ENCODE measurements at places on chromosomes 6 and 20. TPM values are rescaled to one million over a fixed set of nuclear protein-coding genes. Genes with fewer than 3 reads are reported as not detected.

DNA sequence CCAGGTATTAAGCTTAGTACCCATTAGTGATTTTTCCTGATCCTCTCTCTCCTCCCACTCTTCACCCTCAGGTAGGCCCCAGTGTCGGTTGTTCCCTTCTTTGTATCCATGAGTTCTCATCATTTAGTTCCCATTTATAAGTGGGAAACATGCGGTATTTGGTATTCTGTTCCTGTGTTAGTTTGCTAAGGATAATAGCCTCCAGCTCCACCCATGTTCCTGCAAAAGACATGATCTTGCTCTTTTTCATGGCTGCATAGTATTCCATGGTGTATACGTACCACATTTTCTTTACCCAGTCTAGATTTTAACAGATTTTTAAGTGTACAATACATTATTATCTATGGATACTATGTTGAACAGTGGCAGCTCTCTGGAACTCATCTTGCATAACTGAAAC, 44.4 kb downstream of the CYP24A1 start:
- peaks cover 4% of the 10 kb centered on the region for H3K27me3 ChIP-seq
- H3K27ac ChIP-seq: no peak overlapping the region
- no peak overlapping the region for H3K4me3 ChIP-seq
- no peak for DNase-seq
- H3K4me1 ChIP-seq: no peaks in the 10 kb centered on the region

- H3K36me3 ChIP-seq: no peaks in the 10 kb centered on the region
- H3K27ac ChIP-seq: no peak overlapping the region
- no peaks in the 10 kb centered on the region for H3K4me1 ChIP-seq
- DNase-seq: no peak
- H3K27me3 ChIP-seq: no peaks in the 10 kb centered on the region
Measured at GRCh38 chr6:115467726-115468125, 593.0 kb downstream of the FRK start.

GRCh38 chr6:147022041-147022440, 182.2 kb upstream of the STXBP5 start:
- no peak overlapping the region for H3K27ac ChIP-seq
- DNase-seq: no peak
- H3K27me3 ChIP-seq: no peaks in the 10 kb centered on the region

DNA sequence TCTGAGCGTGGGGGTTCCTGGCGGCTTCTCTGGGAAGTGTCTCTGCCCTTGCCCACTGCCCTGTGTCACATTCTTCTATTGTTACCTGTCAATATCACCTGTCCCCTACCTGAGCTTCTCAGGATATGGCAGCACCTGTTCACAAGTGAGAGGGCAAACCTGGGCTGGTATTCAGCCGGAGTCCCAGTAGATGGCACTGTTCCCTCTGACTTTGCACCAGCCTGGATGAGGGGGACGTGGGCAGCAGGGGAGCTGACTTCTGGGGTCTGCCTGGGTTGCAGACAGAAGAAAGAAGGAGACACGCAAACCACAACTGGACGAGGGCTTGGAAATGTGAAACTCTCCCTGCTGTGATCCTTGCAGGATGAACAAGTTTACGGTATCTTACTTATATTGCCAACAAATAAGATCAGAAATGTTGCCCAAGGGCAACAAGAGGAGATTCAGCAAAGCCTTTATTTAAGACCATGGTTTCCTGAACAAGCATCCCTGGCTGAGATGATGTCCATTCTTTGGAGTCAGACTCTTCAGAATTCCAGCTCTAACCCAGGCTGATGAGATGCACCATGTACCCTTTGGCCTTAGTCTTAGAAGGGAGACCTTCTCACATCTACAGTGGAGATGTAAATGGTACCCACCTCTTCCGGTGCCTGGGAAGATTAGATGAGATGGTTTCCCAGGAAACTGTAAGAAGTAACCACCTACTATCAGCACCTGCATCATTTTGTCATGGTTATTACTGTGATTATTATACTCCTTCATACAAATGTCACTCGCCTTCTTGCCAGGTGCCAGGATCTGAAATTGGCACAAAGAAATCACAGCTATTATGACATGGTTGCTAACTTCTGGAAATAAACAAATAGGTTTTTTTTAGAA, 400.0 kb upstream of the CDH4 start:
- peak; percentile 13 for DNase-seq
- no peaks in the 10 kb centered on the region for H3K4me1 ChIP-seq
- no peaks in the 10 kb centered on the region for H3K36me3 ChIP-seq
- H3K27me3 ChIP-seq: peaks cover 2% of the 10 kb centered on the region
- no peak overlapping the region for H3K4me3 ChIP-seq

GRCh38 chr6:18328070-18328469, 59.1 kb upstream of the RNF144B start:
- H3K27me3 ChIP-seq: peaks cover 10% of the 10 kb centered on the region
- no peak overlapping the region for H3K27ac ChIP-seq
- no peaks in the 10 kb centered on the region for H3K36me3 ChIP-seq

- H3K27ac ChIP-seq: no peak overlapping the region
- no peak overlapping the region for H3K4me3 ChIP-seq
- no peaks in the 10 kb centered on the region for H3K27me3 ChIP-seq
- no peak for DNase-seq
- no peaks in the 10 kb centered on the region for H3K4me1 ChIP-seq
Measured at GRCh38 chr20:8788275-8788674, 280.6 kb upstream of the PLCB4 start.

EFCAB8 gene
- total RNA-seq: 0.37 TPM

CST2 gene
- not detected for total RNA-seq

Data from activated CD4-positive, alpha-beta T cell treated with anti-CD3 and anti-CD28 coated beads for 36 hours (primary cell).